ENCODE measurements at places on chromosomes 12 and 14.

DNA sequence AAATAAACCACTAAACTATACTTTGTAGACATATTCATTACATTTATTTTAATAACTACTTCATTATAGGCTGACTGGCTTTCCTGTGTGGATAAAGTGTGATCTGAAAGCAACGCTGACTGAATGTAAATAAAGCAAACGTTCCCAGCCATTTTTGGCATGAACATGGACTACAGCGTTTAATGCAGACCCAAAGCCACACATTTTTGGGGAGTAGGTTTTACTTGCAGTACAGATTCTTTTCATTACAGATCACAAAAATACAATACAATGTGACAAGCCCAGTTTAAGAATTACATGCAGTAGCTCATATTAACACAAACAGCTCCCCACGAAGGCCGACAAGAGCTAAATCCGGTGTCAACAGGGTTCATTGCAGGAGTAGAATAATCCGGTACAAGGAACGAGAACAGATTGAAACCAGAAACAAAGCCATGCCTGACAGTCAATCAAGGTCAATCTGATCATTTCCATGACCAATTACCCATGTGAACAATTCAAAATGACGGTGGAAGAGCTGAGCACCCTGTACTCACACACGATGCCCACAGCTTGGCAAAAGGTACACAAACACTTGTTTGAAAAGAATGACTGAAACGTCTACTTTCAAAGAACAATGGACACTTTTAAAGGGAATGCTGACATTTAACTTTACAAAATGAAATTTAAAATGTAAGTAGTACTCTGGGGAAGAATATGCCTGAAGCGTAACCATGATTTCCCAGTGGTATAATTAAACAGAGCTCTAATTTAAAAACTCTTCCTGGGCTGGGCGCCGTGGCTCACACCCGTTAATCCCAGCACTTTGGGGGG is 5.3 kb downstream of the BAG5 start:
- DNase-seq: no peak

DNA sequence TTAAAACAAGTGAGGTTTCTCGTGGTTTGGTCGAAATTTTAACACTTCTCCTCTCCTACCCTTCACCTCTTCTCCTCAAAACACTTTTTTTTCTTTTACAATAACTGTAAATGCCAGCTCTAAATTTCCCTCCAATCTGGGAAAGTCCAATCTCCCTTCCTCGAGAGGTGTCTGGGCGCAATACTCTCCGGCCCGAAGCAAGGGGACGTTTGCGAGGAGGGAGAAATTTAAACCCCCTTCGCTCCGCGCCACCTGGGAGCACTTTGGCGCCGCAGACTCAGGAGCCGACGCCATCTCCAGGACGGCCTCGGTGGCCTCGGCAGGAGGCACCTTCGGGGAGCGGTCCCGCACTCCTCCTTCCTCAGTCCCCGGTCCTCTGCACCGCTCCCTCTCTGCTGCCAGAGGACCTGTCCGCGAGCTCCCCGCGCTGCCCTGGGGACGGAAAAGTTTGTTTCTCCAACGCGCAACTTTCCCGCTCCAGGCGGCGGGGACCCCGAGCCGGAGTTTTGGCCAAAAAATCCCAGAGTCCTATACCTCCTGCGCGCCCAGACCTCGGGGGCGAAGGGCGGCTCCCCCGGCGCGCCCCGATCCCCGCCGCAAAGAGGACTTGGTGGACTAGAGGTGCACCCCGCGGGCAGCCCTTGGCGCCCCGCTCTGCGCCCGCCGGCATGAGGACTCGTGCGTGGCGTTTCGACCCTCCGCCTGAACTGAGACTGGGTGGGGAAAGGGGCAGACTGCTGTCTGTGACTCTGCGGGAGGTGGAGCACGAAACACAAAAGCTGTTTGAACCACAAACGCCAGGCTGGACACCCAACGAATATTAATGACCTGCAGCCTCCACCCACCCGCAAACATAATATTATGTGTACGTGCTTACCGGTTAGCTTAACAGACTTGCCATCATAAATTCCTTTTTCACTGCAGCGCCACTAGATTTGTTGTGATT is 95.2 kb upstream of the HMGA2 start:
- DNase-seq: peak; percentile 60

- no peak for DNase-seq
These were observed 91.9 kb upstream of the OVCH1 start for GRCh38 chr12:29589286-29589820.

GRCh38 chr12:51390457-51390856 is 749 bp downstream of the GALNT6 start:
- DNase-seq: no peak

DNA sequence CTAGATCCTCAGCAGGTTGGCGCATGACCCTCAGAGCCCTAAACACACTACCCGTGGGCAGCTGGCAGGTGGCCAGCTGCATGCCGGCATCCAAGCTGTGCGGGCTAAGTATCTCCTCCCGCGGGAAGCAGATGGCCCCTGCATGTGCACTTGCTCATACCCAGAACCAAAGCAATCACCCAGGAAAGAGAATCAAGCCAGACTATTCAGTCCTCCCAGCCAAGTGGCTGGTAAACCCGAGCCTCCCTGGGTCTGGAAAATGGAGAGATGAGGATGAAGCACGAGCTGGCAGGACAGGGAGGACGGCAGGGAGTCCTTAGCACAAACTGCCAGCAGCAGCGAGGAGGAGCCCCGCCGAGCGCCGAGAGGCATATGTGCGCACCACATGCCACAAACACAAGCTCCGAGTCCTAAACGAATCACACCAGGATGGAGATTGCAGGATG is 139.7 kb downstream of the RIMBP2 start:
- no peak for DNase-seq

- no peak for DNase-seq
These were observed 403.3 kb downstream of the ADAMTS20 start for GRCh38 chr12:43148691-43149090.

- DNase-seq: no peak
These were observed 73.3 kb downstream of the MOK start for GRCh38 chr14:102231476-102232347.

DNA sequence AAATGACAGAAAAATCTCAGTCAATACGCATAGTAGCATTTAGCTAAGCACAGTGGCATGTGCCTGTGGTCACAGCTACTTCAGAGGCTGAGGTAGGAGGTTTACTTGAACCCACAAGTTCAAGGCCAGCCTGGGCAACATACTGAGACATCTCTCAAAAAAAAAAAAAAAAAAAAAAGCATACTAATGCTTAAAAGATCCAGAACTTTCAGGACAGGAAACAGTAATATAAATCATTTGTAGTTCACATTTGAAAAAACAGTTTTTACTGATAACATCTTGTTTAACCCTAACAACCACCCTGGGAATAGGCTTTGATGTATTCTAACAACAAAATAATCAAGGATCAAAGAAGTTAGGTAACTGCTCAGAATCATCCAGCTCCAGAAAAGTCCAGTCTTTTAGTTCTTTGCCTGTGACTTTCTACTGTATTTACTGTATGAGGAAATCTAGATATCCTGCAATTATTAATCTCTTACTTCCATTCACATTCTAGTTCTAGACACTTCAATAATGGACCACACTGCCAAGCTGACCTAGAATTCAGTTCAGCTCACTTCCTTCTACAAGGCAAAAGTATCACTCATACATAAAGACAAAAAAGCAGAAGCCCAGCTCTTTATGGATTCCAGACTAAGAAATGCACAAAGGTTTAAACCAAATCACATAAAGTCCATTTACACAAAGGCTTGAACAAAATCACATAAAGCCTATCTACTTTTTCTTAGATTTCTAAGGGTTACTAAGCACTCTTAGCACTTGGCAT is 28.5 kb downstream of the PAWR start:
- no peak for DNase-seq

DNA sequence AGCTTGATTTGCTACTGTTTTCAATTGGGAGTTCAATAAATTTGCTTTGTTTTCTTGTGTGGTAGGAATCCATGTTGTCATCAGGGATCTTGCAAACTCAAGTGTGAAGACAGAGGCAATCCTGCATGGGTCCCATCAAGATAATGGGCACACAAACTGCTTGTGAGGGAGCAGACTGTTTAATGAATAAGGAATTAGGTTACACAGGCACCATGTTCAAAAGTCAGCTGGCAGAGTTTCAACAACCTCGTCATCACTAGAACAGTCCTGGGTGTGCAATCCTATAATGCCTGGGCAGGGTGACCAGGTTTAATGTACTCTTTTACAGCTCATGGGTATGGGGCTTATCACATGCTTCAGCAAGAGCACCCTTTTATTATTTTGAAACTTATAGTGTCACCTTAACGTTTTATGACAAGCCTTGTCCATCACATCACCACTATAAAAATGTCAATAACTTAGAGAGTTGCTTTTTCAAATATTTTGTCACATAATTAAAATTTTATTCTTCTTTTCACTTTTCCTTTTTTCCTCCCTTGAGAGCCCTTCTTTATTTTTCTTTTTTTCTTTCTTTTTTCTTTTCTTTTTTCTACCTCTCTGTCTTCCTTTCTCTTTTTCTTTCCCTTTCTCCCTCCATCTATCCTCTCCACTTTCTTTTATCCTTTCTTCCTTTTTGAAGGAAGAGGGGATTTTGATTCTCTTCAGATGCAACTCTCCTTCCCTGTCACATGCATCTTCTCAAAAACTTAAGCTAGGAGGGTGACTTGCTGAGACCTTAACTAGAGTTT is 252.2 kb upstream of the ATP2B1 start:
- no peak for DNase-seq

DNA sequence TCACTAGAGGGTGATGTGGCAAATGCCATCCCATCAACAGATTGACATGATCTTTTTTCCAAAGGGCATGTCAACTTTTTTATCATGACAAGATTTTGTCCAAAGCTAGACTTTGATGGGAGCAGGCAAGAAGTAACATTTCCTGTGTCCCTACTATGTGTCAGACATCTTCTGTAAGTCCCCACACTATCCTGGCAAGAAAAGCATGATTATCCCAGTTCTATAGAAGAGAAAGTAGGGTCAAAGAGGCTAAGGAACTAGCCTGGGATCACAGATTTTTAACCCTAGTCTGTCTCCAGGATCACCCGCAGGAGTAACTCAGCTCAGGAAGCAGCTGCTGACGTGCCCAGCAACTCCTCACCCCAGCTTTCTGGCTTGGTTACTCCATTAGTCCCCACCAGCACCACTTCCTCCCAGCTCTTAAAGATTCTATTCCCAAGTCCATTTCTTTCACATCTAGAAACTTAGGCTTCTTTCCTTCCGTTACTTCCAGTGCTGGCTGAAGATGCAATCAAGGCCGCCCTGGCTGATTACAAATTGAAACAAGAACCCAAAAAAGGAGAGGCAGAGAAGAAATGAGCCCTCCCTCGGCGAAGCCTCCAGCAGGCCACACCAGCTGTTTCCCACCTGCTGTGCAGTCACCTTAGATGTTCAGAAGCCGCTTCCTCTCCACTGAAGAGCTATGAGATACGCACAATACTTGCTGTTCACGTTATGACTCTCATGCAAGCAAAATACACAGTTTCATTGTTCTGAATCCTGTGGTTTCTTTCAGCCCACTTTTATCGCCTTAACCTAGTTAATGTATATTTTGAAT is 6.2 kb downstream of the ISCU start:
- DNase-seq: no peak

DNA sequence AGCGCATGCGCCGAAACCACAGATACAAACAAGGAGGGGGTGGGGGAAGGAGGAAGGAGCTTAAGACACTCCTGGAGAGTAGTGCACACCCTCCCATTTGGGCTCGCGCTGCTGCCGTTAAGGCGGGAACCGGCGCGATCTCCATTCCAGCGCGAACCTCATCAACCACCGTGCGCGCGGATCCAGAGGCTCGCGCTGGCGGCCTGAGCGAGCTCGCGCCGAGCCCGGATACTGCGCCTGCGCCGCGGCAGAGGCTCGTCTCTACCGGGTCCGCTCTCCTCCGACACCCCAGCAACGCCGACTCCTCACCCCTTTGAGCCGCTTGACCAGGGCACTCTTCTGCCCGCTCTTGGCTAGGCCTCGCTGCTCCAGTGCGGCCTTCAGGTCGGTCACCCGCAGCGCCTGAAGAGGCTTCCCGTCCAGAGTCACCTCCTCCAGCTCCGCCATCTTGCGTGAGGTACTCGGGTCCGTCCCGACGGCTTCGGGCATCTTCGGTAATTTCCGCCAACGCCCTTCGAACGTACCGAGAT is at the start of gene ACIN1:
ACIN1 (minus strand) TSS at position 471 of the 530 bp plus-strand sequence; CDS start at position 447, 24 bp downstream.
- peak; percentile 77 for DNase-seq

GRCh38 chr12:132285991-132286681 is 43.3 kb downstream of the GALNT9 start:
- peak; percentile 53 for DNase-seq

DNA sequence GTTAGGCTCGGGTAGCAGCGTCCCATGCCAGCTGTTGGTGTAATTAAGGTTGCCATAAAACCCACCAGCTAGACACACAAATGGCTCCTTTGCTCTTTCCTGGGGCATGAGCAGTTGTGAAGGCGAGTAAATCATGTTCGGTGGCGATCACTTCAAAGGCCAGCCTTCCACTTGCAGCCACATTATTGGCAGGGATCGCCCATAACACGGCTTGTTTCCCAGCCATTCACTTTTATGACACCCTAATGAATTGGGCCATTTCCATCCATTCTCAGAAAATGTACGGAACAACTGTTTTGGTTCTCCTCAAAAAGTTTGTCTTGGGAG is 63.4 kb downstream of the BEGAIN start:
- DNase-seq: peak; percentile 20

DNA sequence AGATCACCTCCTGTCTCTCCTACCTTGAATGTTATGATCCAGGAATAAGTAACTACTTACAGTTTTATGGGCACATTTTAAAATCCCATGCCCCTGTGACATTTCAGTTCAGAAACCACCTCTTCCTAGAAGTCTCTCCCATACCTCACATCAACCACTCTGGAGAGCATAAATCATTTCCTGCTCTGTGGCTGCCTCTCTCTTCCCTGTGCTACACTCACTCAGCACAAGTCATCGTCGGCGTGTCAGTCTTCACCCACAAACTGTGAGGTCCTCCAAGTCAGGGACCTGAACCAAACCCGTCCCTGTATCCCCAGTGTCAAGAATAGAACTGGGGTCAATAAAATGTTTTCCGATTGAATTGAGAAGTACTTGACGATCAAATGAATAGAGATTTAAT is 863.3 kb downstream of the BCL11B start:
- DNase-seq: no peak

DNA sequence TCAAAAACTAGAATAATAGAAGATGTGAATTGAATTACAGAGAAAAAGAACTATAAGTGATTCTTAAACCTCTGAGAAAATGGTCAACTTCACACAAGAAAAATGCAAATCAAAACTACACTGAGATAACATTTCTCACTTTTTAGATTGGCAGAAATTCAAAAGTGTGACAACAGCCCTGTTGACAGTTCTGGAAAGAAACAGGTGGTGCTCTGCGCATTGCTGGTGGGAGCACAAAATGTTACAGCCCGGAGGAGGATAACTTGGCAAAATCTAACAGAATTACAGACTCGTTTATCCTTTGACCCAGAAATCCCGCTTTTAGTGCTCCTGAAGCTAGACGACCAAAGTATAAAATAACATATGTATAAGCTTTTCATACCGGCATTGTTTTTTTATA is 222.5 kb upstream of the CNTN1 start:
- no peak for DNase-seq

DNA sequence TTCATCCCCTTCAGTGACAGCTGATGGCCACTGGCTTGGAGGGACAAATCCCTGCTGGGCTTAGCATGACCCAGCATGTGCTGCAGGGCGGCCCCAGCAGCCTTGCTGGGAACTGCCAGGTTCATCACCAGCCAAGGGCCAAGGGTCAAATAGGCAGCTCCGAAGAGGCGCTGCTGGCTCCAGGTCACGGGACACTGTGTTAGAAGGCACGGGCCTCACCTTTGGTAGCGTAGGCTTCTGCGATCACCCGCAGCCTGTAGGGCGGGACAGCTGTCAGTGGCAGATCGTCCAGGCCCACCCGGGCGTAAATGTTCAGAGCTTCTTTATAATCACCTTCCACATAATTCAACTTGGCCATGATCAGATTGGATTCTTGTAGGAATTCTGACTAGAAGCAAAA is 35.7 kb downstream of the TTC7B start:
- no peak for DNase-seq

GRCh38 chr14:84707830-84708229 is 822.1 kb upstream of the FLRT2 start:
- no peak for DNase-seq
